ENCODE measurements at places on chromosomes 2 and 18.

DNA sequence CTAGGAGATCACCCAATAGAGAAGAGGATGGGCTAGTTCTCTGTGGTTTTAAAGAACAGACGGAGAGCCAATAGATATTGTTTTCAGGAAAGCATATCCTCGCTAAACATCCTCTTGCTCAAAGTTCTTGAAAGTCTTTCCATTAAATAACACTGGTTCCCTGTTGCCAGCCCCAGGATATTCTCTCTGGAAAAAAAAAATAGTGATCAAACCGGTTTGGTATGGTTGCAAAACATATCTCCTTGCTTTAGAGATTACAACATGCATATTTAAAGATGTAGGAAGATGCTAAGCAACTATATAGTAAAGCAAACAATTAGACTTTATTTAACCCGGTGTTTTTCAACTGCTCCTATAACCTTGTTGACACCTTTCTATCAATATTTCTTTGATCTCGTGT, 211.4 kb downstream of the CMPK2 start:
- DNase-seq = no peak

DNA sequence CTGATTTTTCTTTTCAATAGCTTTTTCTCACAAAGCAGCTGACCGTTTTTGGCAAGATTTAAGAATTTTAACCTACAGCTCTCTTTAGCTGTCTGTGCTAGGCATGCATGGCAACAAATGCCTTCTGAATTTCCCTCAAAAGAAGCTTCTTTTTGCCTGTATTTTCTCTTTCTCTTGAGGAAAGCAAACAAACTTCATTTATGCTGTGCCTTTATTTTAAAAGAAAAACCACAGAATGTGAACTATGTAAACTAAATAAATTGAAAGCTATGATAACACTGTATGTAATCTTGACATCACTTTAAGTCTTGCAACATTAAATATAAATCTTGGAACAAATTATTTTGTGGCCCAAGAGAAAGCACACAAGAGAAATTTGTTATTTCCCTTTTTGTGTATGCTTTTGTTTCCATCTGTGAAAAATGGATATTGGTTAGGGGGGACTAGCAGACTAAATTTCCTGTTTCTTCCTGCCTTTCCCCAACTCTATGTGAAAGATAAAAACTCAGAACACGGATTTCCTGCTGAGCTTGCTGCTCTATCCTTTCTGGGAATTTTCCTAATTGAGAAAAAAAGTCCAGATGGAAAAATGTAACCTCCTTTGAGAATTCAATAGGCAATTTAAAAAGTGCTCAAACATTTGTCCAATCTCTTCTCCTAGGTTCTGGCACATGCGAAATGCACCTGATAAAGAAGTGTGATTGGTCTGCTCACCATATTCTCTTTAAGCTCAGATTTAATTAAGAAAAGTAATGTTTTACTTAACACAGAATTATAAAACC, 20.9 kb upstream of the TFPI start:
- no peak for DNase-seq

DNA sequence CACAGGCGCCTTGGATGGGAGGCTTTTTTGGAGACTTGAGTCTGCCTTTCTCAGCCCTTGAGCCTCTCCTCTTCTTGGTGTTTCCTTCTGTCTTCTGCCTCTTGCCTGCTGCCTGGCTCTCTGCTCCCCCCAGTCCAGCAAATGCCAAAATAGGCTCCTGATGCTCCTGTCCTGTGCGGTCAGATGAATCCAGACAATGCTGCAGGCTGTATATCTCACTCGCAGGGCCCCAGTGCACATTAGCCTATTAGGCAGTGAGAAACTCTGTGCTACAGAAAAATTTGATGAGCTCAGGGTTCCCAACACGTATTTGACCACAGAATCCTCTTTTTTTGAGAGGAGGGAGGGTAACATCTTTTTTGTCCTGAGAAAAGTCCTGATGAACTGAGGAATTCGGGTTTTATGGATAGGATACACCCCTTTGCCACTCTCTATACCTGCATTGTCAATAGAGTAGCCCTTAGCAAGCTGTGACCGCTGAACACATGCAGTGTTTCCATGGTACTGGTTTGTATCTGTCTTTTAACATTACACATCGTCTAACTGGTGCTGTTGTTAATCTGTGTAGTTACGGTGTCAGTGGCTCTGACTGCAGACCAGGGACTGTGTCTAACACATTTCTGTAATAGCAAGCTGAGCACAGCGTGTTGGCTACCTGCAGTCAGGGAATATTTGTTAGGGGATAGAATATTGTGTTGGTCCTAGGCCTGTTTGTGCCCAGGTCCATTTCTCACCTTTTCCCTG, 50.8 kb downstream of the FAM228A start:
- DNase-seq = no peak

DNA sequence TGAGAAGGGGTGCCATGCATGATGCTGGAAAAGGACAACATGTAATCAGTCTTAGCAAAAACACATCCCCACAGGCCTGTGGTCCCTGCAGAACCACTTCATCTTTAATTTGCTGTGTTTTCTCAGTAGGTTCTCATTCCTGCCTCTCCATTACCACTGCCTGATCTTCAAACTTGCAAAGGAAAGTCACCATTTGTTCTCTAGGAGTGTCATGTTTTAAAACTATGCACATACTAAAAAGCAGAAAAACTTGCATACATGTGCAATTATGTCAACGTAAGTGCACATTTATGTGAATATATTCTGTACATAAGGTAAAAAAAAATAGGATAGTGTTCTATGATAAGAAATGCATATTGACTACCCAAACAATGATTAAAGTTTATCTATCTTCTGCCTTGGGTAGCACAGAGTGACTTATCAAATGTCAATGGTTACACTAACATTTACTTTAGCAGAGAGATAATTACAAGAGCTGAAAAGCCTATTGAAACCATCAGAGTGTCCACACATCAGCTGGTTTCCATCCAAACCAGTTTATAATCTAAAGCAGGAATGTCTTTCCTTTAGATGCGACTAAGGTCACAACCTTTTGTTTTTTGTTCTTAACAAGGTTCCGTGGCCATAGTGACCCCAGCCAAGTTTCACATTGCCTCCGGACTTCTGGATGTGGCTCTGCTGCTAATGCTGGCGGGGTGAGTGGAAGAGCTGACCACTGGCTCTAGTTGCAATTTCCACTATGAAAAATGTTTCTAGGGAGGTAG, 58.7 kb upstream of the RMDN2 start:
- no peak for DNase-seq

DNA sequence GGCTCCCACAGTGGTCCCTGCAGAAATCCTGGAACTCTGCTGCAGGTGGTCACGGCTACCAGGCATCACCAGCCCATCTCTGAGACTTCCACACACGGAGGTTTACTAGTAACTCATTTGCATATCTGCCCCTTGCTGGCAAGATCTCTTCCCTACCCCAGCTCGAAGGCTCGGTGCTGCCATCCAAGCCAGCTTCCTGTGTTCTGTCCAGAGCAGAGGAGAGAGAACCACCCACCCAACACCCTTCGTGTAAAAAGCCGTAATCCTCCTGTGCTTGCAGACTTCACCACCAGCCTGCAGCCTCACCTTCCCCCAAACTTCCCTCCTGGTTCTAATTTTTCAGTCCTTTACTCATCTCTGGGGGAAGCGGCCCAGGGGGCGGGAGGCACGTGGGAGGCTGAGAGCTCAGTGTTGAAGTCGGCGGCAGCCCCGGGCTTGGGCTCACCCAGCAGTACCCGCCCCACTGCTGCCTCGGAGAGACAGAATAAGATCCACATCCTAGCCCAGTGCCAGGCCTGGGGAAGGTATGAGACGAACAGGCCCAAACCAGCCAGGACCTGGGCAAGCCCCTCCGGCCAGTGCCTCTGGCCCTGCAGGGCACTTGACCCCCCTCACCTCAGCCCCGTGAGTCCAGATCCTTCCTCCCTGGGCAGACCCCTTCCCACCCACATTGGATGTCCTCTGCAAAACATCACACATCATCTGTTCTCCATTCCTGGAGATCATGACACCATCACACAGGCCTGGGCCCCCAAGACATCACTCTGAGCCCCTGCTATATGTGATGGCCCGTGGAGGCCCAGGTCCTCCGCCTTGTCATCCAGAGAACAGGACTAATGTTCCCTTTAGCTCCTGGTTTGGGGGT, 145.8 kb upstream of the ID2 start:
- no peak for DNase-seq

- no peak for DNase-seq
These were observed 39.7 kb upstream of the MMADHC start for GRCh38 chr2:149627111-149627801.

DNA sequence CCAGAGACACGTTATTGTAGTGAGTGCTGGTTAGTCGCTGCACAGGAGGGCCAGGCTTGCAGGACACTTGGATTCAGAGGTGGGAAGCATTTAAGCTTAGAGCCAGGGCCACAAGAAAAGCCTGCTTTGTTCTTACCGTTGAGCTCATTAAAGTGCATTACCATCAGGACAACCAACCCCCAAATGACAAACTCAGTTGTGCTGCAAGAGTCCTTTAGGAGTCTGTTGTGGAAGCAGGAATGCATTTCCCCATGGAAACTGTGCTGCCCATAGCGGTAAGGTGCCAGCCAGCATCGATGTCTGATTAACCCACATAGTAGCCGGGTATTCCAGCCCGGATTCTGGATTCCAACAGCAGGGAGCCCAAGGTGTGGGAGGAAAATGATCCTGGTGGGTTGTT, 23.4 kb upstream of the REEP1 start:
- no peak for DNase-seq

DNA sequence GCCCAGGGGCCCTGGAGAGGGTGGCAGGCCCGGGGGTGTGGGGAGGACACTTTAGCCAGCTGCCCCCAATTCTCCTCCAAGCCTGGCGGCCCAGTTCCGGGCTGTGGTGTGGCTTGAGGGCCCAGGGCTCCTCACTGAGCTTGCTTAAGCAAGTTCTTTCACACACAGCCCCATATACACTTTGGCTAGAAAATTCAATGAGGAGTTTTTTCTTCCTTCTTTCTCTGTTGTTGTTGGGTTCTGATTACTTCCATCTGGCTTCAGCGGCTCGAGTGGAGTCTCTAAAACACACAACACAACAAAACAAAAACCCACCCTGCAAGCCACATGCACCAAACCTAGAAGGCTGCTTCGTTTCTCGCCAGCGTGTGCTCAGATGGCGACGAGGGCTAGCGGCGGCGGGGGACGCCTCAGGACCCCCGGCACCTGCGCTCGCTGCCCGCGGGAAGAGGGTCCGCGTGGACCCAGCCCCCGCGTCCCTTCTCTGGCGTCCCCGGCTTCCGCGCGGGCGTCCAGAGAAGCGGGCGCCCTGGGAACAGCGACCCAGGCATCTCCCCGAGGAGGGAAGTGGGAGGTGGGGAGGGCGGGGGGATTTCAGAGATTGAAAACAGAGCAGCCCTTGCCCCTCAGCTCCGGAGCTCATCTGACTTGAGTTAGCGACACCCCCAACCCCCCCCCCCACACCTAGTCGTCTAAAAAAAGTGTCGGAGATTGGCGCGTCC, 577 bp upstream of the GLI2 start:
- DNase-seq = no peak

DNA sequence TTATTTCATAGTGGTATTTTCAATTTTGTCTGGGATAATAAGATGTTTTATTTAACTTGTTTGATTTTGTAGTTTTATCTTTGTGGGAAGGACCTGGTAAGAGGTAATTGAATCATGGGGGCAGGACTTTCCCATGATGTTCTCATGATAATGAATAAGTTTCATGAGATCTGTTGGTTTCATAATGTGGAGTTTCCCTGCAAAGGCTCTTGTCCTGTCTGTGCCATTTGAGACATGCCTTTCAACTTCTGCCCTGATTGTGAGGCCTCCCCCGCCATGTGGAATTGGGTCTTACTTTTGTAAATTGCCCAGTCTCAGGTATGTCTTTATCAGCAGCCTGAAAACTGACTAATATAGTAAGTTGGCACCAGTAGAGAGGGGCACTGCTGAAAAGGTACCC, 77.8 kb upstream of the ARHGAP15 start:
- DNase-seq = no peak

DNA sequence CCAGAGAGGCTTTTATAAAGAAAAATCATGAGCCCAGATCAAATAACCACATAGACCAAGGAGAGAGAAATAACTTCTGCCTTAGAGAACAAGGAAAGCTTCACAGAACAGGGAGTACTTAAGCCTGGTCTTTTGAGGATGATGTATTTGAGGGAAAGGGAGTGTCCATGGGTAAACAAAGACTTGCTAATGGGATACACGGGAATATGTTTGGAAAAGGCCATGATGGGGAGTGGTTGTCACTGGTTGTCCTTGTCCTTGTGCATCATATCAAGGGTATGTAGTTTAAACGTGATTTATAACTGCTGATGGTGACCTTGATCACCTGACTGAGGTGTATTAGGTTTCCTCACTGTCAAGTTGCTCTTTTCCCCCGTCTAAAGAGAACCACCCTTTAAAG, 169.9 kb downstream of the FAM210A start:
- no peak for DNase-seq

GRCh38 chr2:159939946-159940345, 122.5 kb downstream of the PLA2R1 start:
- DNase-seq = no peak

GRCh38 chr2:70937866-70938585, 2.3 kb downstream of the ATP6V1B1 start:
- DNase-seq = no peak

- DNase-seq = no peak
These were observed 113.3 kb downstream of the SCG2 start for GRCh38 chr2:223488814-223489213.

- DNase-seq = peak; percentile 61
These were observed 52.0 kb downstream of the HAUS1 start for GRCh38 chr18:46156124-46156745.

DNA sequence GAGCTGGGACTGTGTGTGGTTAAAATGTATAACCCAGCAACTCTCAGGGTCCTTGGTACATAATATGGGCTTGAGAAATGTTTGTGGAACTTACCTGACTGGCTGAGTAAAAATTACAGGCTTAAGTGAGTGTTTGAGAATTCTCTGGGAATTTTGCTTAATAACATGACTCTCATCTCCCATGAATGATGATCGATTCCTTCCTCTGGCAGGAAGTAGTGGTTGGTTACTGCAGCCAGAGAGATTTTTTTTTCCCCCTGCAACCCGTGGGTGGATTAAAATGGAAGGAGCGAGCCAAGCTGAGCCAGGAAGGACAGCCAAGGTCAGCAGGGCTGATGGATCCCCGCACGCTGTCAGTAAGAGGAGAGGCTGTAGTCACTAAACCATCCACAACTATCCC, 40.6 kb upstream of the RFX8 start:
- DNase-seq = no peak

GRCh38 chr2:204664708-204665121, 119.4 kb downstream of the PARD3B start:
- DNase-seq = no peak

- DNase-seq = peak; percentile 54
These were observed 50.6 kb downstream of the TRAF3IP1 start for GRCh38 chr2:238370823-238371372.

- no peak for DNase-seq
These were observed 708.1 kb downstream of the SLC4A3 start for GRCh38 chr2:220335591-220335915.

- DNase-seq = no peak
These were observed 73.2 kb downstream of the COL3A1 start for GRCh38 chr2:189047171-189047888.

DNA sequence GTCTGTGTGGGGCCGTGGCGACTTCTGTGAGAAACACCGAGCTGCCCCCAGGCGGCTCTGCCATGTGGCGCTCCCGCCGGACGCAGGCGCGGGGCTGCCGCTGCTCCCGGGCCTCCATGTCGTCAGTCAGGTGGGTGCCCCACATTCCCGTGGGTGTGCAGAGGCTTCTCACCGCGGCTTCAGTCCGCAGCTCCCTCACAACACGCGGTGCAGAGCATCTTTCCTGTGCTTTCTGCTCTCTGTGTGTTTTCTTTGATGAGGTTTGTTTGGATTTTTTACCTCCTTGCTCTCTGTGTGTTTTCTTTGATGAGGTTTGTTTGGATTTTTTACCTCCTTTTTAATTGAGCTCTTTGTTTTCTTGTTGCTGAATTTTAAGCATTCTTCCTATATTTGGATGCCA, 13.0 kb downstream of the AQP12A start:
- no peak for DNase-seq
